ENCODE measurements at places on chromosomes 6 and 20.

DNA sequence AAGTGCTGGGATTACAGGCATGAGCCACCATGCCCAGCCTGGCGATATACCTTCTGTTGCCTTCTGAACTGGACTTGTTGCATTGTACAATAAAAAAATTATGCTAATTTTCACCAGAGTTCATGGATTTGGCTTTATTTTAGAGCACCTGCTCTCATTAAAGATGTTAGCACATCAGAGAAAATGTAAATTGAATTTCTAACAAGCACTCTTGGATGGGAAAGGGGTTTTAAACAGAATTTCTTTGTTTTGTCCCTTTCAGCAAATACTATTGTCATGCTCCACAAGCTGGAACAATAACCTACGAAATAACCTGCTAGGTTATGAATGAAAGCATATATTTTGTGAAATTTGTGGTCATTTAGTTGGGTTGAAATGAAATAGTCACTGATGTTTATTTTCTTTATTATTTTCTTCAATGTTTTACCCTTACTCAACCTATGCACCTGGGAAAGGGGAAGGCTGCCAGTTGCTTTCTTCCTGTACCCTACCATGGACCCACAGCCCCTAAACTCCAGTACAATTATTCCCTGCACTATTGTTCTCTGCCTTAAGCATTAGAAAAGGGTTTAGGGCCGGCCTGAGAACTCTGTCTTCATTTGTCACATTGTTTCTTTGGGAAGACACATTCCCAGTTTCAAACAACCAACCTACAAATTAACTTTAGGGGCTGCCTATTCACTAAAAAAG is 22.2 kb downstream of the ZDHHC14 start:
- DNase-seq, result no peak

DNA sequence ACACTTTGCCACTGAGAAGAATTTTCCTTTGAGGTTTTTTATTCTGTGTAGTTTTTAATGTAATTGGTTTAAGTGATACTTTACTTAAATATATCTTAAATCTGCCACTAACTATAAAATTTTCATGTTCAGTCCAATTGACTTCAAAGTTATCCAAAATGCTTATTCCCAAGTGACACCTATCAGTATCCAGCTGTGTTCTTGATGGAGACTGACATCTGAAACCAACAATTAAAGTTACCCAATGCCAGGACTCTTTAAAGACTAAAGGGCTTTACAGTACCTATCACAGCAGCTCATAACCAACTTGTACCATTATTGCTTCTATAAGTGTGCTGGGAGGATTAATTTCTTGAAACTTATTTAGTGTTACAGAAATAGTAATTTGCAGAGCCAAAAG is 13.8 kb upstream of the EYA4 start:
- no peak for DNase-seq

DNA sequence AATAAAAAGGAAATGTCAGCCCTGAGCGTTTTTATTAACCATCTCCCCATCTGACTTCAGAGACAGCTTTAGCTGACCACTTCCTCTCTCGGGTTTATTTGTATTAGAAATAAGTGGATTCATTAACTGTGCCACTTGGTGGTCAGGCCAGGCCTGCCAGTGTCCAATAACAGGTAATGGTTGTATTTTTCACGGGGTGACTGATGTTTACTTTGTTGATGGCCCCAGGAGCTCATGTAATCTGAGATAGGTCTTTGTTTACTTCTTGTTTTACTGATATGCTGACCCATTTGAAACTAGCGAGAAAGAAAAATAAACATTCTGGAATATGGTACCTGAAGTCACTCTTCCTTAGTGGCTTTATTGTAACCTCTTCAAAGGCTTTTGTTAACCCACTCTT is 504.3 kb upstream of the SLC35B3 start:
- no peak for DNase-seq

- no peak for DNase-seq
Measured at GRCh38 chr6:42889815-42890214, 10.4 kb downstream of the RPL7L1 start.

- no peak for DNase-seq
Measured at GRCh38 chr20:17655865-17656479, 26.1 kb downstream of the RRBP1 start.

DNA sequence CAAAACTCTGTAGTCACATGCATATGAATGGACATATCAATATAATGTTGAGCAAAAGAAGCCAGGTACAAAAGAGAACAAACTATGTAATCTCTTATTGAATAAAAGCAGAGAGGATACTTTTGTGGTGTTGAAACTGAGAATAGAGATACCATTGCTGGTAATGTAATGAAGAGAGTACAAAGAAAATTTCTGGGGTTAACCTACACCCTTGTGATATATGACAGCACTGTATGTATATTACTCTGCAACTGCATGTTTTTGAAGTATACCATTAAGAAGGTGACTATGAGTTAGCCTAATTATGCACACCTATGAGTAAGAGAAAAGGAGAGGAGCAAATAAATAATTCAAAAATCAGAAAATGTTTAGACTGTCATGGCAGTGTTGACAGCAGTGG is 268.8 kb upstream of the DEFB112 start:
- DNase-seq, result no peak

Measured in stimulated activated CD4-positive, alpha-beta T cell treated with anti-CD3 and anti-CD28 coated beads, Interleukin-2, amount 100 ng/mL, for 48 hours (primary cell).